ENCODE measurements at places on chromosomes 3 and 15.

GRCh38 chr3:78613421-78613879 lies 1154.3 kb downstream of the ROBO1 start:
- no peak for DNase-seq

DNA sequence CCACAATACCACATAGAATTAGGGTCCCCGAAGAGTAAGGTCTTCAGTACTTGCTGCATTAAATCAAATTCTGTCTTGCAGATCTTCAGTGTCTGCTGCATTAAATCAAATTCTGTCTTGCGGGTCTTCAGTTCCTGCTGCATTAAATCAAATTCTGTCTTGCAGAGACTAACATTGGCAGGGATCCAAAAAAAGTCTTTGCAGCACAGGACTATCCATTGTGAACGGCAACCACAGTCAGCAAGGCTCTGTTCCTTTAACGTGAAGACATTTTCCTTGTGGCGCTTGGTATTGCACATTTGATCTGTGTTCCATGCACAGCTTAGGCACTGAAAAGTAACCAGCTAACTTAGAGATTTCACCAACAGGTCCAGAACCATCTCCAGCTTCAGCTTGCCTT lies 46.8 kb upstream of the POMGNT2 start:
- DNase-seq, result no peak

GRCh38 chr15:101063212-101063611 lies 144.1 kb downstream of the LRRK1 start:
- no peak for DNase-seq

GRCh38 chr3:192063570-192063969 lies 602.6 kb downstream of the PYDC2 start:
- no peak for DNase-seq
